Tibial nerve (tissue), 4 donors: ENCODE measurements at places on chromosomes 4 and X. TPM values are rescaled to one million over a fixed set of nuclear protein-coding genes. Genes with fewer than 3 reads are reported as not detected.

ZDHHC15 gene
- 3.1 TPM for total RNA-seq

GRCh38 chr4:41538887-41539498, 1.0 kb downstream of the LIMCH1 start:
- no peaks in the 10 kb centered on the region for H3K36me3 ChIP-seq
- DNase-seq, result no peak
- no peak overlapping the region for H3K4me3 ChIP-seq

DNA sequence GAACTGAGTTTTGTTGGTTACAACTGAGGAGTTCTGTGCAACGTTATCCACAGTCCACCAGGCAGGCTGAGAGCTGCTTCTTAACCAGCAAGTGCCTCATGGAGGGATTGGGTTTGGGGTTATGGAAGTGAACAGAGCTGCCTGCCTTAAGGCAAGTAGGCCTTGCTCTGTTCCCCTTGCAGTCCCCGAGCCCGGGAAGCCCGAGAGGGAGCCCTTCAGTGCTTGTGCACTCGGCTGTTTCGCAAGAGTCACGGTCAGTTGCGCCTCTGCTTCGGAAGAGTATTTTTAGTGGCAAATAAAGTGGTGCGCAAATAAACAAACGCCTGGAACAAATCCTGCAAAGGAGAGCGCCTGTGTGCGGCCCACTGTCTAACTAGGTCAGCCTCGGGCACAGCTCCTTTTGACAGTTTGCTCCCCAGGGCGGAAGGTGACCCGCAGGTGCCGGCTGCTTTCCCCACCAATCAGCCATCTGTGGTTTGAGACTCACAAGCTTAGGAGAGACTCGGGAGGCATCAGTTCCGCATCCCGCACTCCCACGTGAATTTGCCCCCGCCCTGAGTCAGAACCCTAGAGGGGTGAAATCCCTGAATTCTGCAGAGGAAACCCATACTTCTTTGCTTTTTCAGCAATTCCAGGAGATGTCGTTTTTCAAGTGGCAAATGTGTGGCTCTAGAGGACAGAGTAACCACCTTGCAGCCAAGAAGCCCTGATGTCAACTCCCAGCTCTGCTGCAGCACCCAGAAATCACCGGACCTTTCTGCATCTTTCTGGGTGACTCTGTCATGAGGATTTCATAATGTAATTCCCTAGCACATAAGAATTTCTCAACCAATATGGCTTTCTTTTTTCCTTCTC, 56.8 kb downstream of the LGI2 start:
- H3K4me3 ChIP-seq, result no peak overlapping the region
- no peaks in the 10 kb centered on the region for H3K4me1 ChIP-seq
- peak; percentile 15 for DNase-seq
- no peak overlapping the region for H3K27ac ChIP-seq
- H3K27me3 ChIP-seq, result no peaks in the 10 kb centered on the region

DNA sequence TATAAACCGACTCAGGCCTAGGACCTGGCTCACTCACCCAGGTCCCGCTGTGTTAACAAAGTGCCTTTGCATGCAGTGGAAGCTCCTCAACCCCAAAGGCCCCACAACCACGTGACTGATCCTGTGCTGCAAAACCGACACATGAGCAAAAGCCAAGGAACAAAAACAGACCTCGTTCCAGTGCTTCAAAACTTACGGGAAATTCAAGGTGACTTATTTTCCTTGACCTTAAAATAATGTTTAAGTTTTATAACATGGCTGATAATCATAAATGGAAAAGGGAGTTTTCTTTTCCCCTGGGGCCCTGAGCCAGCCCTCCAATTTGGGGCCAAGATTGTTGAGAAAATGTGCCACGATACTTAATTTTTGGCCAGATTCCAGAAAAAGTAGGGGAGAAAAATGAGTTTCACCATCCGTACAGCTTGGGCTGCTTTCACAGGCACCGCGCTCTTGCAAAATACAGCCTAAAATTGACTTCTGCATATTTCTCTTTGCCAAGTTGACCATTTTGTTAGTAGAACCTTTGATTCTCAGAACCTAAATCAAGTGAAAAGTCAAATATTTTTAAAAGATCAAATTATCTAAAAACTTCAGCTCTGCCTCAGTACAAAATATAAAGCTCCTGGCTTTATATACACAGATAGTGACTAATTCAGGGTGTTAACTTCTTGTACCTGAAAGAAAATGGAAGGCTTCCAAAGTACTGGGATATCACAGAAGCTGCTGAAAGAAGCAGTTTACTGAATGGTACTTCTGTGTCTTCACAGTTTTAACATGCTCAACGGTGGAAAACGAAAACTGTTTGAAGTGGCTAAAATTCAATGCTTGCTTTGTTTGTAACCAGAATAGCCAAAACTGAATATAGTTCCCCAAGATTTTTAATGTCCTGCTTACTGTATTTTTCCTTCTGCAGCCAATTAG, 93.8 kb downstream of the APBB2 start:
- no peak overlapping the region for H3K4me3 ChIP-seq
- peak overlapping the region; percentile 32 for H3K27ac ChIP-seq
- H3K36me3 ChIP-seq, result no peaks in the 10 kb centered on the region
- H3K4me1 ChIP-seq, result peaks cover 53% of the 10 kb centered on the region
- DNase-seq, result peak; percentile 51

DNA sequence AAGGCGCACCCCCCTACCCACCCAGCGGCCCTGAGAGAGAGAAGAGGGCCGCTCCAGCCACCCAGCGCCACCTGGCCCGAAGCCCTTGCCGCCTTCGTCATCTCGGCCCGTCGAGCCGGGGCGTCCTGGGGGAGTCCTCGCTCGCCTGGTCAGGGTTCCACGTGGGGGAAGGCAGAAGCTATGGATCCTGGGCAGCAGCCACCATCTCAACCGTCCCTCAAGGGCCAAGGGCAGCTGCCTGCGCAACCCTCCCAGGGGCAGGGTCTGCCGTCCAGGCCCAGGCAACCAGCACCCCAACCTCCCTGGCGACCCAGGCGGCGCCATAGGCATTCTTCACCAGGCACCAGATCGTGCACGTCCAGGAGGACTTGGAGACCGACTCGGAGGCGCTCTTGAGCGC, 51.5 kb upstream of the IL13RA2 start:
- H3K27me3 ChIP-seq, result no peaks in the 10 kb centered on the region
- H3K4me3 ChIP-seq, result no peak overlapping the region
- DNase-seq, result no peak
- no peaks in the 10 kb centered on the region for H3K4me1 ChIP-seq

C4orf36 gene
- total RNA-seq, result 0.66 TPM

DNA sequence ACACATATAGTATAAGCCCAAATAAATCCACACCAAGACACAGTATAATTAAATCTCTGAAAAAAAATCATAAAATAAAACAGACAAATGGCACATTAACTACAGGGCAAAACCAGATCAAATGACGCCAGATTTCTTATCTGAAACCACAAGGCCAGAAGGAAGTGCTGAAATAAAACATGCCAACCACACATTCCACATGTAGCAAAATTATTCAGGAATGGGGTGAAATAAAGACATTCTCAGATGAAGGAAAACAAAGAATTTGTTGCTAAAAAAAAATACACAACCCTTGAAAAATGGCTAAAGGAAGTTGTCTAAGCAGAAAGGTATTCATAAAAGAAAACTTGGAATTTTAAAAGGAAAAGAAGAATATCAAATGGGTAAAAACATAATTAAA, 4.5 kb upstream of the DCAF12L1 start:
- DNase-seq, result no peak
- no peaks in the 10 kb centered on the region for H3K27me3 ChIP-seq
- H3K4me1 ChIP-seq, result no peaks in the 10 kb centered on the region
- H3K4me3 ChIP-seq, result no peak overlapping the region
- no peaks in the 10 kb centered on the region for H3K36me3 ChIP-seq
- no peak overlapping the region for H3K27ac ChIP-seq

ARAP2 gene
- total RNA-seq, result 12.4 TPM

DNA sequence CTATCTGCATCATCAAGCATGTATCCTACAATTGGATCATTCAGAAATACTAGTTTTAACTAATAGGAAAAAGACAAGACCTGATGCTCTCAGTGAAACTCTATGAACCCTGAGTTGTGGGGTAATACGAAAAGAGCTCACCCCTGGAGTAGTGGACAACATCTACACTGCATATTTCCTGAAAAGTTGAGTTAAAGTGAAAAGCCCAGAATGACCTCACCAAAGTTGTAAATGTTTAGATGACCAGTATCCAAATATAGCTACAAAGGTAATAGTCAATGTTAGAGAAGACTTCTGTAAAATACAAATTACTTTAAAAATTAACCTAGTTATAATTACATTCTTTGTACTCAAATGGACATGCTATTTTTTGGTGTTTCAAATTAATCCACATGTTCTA, 52.8 kb upstream of the SRPX start:
- H3K4me3 ChIP-seq, result no peak overlapping the region
- no peak for DNase-seq
- no peak overlapping the region for H3K27ac ChIP-seq
- H3K27me3 ChIP-seq, result no peaks in the 10 kb centered on the region

- no peak overlapping the region for H3K4me3 ChIP-seq
- H3K27ac ChIP-seq, result no peak overlapping the region
- no peaks in the 10 kb centered on the region for H3K27me3 ChIP-seq
- peak; percentile 49 for DNase-seq
- no peaks in the 10 kb centered on the region for H3K4me1 ChIP-seq
- H3K36me3 ChIP-seq, result no peaks in the 10 kb centered on the region
These were observed 91.3 kb upstream of the WDR44 start for GRCh38 chrX:118254611-118255010.

DNA sequence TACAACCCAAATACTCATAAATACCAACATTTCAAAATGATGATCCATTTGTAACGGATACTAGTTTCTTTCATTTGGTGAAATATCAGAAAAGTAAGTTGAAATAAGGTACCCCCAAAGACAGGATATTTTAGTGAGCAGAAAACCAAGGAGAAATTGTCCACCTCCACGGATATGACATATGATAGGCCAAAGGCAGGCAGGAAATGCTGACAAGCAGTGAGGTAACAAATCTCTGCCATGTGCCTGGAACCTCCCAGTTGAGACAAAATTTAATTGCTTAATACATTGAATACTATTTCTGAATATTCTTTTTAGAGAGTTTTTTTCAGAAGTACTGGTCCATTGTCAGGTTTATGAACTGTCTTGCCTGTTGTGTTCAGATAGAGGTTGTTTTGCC, 118.8 kb downstream of the GATB start:
- no peak overlapping the region for H3K4me3 ChIP-seq
- no peaks in the 10 kb centered on the region for H3K27me3 ChIP-seq

- DNase-seq, result no peak
- no peak overlapping the region for H3K4me3 ChIP-seq
- H3K36me3 ChIP-seq, result no peaks in the 10 kb centered on the region
- H3K27me3 ChIP-seq, result no peaks in the 10 kb centered on the region
- no peak overlapping the region for H3K27ac ChIP-seq
These were observed 384.8 kb downstream of the IL15 start for GRCh38 chr4:142021181-142021580.

GRCh38 chr4:152246659-152247058, 289.2 kb downstream of the FBXW7 start:
- H3K4me3 ChIP-seq, result no peak overlapping the region
- H3K27ac ChIP-seq, result no peak overlapping the region
- H3K4me1 ChIP-seq, result peaks cover 8% of the 10 kb centered on the region
- no peaks in the 10 kb centered on the region for H3K27me3 ChIP-seq
- DNase-seq, result no peak

DNA sequence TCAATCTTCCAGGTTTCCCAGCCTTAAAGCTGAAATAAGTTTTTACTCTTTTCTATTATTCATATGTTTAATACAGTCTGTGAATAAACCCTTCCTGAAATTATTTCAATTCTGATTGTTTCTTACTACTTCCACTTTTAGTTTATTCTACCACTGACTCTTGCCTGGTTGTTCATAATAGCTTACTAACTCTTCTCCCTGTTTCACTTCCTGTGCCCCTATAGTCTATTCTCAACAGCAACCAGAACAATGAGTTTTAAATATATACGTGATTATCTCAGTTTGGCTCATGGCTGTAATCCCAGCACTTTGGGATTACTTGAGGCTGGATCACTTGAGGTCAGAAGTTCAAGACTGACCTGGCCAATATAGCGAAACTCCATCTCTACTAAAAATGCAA, 408.0 kb upstream of the SPOCK3 start:
- no peak overlapping the region for H3K4me3 ChIP-seq
- no peak overlapping the region for H3K27ac ChIP-seq
- no peaks in the 10 kb centered on the region for H3K27me3 ChIP-seq
- H3K36me3 ChIP-seq, result no peaks in the 10 kb centered on the region

DNA sequence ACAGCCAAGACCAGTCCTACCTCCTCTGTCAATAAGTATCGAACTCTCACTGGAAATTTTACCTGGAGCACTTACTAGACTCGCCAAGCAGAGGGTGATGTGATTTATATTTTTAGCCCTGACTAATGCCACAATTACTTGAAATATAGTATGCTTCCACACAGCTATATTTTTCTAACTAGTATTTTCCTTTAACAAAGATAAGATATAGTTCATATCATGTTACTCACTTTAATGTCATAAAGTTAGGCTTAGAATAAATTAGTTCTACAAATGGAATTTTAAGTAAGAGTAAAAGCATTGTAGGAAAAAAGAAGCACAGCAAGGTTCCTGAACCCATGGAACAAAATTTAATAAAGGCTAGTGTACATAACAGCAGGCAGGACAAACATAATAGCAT, 16.0 kb upstream of the NKX6-1 start:
- H3K36me3 ChIP-seq, result no peaks in the 10 kb centered on the region
- no peak overlapping the region for H3K4me3 ChIP-seq
- DNase-seq, result no peak
